ENCODE measurements at places on chromosomes 7 and 10. TPM values are rescaled to one million over a fixed set of nuclear protein-coding genes. Genes with fewer than 3 reads are reported as not detected.

Gene GPR85
- total RNA-seq, result not detected

- peak; percentile 90 for DNase-seq
- H3K4me3 ChIP-seq, result no peak overlapping the region
- peaks cover 37% of the 10 kb centered on the region for H3K4me1 ChIP-seq
- no peaks in the 10 kb centered on the region for H3K27me3 ChIP-seq
- no peaks in the 10 kb centered on the region for H3K36me3 ChIP-seq
Observed at GRCh38 chr10:86953747-86954680, 3.4 kb downstream of the MMRN2 start.

DNA sequence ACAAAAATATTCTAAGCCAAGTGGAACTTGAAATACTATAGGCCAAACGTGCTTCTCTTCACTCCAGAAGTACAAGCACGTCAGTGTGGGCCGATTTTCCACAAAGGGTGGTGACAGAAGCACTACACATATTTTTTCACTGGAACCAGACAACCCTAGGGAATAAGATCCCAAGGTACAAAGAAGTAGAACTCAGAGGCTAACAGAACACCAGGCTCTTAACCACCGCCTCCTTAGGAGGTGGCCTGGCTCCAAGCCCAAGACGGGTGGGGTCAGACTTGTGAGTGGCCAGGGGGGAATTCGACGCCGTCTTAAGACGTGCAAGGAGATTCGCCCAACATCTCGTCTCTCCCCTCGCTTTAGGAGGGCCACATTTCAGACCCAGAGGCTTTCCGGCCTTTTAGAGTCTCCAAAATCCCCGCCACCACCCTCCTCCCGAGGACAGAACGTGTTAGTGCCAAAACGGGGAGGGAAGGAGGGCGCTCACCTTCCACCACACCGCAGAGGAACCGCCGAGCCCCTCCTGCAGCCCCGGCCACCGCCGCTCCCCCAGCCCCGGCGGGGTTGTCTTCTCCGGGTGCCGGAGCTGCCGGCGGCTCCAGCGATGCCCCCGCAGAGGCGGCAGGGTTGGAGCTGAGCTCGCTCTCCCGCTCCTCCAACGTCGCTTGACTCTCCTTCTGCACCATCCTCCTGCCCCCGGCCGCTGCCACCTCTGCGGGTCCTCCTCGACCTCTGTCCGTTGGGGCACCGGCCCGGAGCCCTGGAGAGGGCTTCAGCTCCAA is 716 bp downstream of the OGA start:
- H3K4me3 ChIP-seq, result peak overlapping the region; percentile 99
- H3K27ac ChIP-seq, result peak overlapping the region; percentile 93
- H3K4me1 ChIP-seq, result peaks cover 50% of the 10 kb centered on the region

Gene TAF6
- total RNA-seq, result 27.1 TPM

Gene BHLHA15
- not detected for total RNA-seq

DNA sequence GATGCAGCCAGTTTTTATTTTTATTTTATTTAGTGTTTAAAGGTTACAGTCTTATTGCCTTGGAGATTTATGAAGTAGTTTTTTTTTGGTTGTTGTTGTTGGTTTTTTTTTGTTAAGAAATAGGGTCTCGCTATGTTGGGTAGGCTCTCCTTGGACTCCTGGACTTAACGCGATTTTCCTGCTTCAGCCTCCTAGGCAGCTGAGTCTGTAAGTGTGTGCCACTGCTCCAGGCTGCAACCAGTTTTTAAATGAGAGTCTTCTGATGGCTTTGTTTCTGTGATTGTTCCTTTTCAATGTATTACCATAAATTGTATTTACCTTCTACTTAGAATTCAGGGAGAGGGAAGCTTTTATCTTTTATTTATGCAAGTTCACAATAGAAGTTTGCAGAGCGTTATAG is 62.8 kb downstream of the BICC1 start:
- H3K36me3 ChIP-seq, result no peaks in the 10 kb centered on the region
- H3K27me3 ChIP-seq, result no peaks in the 10 kb centered on the region
- H3K4me1 ChIP-seq, result peaks cover 8% of the 10 kb centered on the region
- no peak overlapping the region for H3K27ac ChIP-seq

DNA sequence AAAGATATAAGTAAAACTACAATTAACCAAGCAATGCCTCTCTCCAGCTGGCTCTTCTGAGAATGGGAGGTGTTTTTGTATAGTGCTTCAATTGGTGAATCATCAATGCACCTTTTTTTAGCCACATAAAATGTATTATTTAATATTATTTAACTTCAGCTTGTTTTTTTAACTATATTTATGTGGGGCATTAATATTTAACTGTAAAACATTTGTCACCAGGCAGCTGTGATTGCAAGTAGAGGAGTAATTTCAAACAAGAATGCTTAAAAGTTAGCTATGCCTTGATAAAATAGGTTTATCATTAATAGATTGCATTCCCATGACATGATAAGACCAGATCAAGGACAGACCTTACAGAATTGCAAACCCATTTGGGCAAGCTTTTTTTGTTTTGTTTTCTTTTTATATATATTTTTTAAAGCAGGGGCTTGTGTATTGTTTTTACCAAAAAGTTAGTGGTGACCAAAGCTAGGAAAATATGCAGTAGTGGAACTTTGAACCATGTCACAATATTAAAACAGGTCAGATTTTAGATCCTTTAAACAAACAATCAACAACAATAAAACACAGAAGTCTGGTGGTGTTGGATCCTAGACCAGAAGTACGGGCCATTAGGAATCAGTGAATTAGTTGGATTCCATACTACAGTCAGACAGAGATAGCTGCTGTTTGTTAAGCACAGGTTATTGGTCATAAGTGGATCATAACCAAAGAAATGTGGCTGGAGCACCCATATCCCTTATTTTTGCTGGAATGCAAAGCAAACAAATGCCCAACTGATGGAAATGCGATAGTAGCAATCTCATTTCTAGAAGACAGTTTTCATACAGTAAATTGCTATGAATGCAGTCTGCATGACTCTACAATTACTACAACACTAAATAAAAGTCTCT is 2.9 kb downstream of the CAV2 start:
- H3K4me1 ChIP-seq, result no peaks in the 10 kb centered on the region
- H3K36me3 ChIP-seq, result peaks cover 8% of the 10 kb centered on the region
- DNase-seq, result no peak
- peak overlapping the region; percentile 89 for H3K27ac ChIP-seq

DNA sequence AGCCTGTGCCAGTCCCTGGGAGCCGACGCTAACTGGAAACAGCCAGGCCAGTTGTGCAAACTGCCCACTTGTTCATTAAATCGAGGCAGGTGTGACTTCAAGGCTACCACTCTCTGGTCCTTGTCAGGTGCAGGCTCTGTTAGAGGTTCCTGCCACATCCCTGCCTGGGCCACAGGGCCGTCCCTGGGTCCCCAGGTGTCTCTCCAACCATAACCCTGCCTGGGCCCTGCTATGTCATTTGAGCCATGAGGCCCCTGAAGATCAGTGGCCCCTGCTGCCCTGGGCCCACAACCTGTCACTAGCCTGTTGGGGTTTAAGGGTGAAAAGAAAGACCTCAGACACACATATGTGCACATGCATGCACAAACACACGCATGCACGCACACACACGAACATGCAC is 326.9 kb downstream of the TNS3 start:
- H3K4me1 ChIP-seq, result peaks cover 7% of the 10 kb centered on the region
- no peaks in the 10 kb centered on the region for H3K36me3 ChIP-seq
- H3K27ac ChIP-seq, result peak overlapping the region; percentile 89
- H3K4me3 ChIP-seq, result no peak overlapping the region
- no peak for DNase-seq
